ENCODE measurements at places on chromosomes 1 and 21.

- DNase-seq, result no peak
These were observed 48.5 kb downstream of the CELF3 start for GRCh38 chr1:151668090-151668489.

DNA sequence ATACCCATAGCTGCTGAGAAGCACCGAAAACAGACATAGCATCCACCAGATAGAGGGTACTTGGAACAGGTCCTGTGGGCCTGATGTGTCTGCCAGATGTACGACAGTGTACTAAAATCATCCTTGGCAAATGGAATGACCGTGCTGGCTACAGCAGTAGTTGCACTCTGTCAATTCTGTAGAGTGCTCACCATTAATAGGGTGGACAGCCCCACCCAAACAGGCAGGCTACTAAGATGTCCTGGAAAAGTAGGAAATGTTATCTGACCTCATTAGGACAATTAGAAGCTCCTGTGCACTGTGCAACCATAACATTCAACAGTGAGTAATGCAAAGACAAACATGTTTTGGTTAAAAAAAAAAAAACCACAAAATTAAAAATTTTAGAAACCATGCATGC, 106.2 kb downstream of the PTPN14 start:
- no peak for DNase-seq

DNA sequence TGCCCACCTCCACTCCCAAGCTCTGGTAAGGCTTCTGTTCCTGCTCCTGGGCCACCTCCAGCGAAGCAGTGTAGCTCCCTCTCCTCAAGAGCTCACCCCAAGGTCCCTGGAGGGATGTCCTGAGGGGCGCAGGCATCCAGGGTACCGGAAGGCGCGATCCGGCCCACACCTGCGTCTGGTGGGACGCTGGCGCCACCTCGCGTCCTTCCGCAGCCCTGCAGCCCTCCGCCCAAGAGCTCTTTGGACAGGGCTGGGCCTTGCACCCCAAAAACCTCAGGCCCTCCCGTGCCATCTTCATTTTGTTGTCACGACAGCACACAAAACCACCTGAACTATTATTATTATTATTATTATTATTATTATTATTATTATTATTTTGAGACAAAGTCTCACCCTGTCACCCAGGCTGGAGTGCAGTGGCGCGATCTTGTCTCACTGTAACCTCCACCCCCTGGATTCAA, 49.2 kb upstream of the PAX7 start:
- peak; percentile 11 for DNase-seq

DNA sequence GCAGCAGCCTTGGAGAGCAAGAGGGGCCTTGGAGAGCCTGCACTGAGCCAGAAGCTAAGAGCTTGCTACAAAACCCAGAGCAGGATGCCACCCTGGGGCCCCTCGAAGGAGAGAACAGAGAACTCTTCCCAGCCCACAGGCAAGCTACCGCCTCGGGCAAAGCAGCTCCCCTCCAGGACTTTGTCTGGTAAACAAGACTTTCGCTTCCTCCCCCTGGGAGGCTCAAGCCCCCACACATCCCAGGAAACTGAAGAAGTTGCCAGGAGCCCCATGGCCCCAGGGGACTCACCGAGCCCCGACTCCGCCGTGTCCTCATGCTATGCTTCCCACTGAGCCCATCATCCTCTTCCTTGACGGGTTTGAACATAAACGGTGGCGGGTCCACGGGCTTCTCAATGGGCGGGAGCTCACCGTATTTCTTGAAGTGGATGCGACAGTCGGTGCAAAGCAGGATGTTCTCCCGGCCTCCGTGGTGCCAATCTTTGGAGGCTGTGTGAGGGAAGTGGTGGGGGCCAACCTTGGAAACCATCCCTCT, 45.9 kb downstream of the SLC45A1 start:
- no peak for DNase-seq

DNA sequence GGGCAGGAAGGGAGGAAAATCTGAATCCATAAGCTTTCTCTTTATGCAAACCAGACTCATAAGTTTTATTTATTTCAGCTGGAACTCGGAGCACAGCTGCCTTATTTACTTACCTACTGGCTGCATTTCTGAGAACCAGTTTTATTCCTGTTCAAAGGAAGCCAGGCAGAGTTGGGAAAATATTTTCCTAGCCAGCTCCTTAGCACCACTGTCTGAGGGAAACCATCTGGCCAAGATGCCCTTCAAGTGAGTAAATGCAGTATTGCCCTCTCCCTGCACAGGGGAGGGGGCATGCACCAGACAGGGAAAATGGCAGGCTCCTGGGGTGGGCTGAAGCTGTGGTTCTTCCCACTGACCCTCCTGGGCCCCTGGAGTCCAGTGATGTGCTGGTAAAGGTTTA, 28.9 kb upstream of the FMOD start:
- no peak for DNase-seq
